ENCODE measurements at places on chromosomes 7 and 10.

GRCh38 chr7:30974605-30975255 is 11.0 kb downstream of the GHRHR start:
- H3K27me3 ChIP-seq: peaks cover 81% of the 10 kb centered on the region
- no peaks in the 10 kb centered on the region for H3K4me1 ChIP-seq
- peak; percentile 60 for DNase-seq
- H3K36me3 ChIP-seq: no peaks in the 10 kb centered on the region
- H3K4me3 ChIP-seq: no peak overlapping the region
- H3K27ac ChIP-seq: no peak overlapping the region

DNA sequence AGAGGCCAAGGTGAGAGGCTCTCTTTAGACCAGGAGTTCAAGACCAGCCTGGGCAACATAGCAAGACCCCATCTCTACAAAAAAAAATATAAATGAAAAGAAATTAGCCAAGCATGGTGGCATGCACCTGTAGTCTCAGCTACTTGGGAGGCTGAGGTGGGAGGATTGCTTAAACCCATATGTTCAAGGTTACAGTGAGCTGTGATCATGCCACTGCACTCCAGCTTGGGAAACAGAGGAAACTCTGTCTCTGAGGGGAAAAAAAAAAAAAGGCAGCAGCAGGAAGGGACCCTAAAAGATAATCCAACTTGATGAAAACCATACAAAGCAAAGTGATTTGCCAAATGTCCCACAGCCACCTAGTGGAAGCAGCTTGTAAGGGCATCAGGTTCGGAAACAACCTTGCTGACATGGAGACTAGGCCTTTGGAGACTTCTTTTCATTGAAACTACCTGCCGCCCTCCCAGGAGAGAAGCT is 15.6 kb upstream of the PBLD start:
- no peak overlapping the region for H3K4me3 ChIP-seq
- no peaks in the 10 kb centered on the region for H3K4me1 ChIP-seq
- H3K27me3 ChIP-seq: no peaks in the 10 kb centered on the region
- peaks cover 19% of the 10 kb centered on the region for H3K36me3 ChIP-seq
- peak overlapping the region; percentile 50 for H3K27ac ChIP-seq

DNA sequence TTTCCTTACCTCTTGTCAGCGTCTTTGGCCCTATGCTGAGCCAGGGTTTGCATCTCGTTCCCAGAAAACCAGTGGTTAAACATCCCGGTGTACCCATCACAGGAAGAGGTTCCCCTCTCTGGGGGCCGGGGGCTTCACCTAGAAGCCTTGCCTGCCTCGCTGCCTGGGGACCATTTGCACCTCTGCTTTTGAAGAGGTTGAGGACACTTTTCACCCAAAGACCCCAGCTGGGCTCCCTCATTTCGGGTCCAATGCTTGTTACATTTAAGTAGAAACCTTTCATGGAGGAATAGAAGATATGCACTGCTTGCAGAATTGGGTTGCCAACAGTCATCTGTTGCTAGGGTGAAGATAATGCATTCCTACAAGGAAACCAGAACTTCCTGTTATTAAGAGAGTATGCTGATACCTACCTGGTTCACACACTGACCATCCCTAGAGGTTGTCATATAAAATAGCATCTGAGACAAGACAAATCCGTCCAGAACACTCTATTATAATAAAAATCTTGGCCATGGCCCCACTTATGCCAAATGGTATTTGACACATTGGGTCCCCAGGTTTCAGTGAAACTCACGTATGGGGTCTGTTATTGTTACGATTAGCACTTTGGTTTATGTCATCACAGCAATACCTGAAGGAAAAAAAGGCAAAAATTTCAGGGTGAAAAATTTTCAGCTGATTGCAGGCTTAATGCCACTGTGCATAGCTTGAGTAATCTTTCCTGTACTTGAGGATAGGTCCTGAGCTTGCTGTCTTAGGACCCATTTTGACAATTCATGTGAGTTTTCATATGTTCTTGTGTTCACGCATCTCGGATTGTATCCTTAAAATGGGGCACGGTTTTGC is 917 bp downstream of the ZNF365 start:
- H3K27ac ChIP-seq: peak overlapping the region; percentile 45
- peak overlapping the region; percentile 83 for H3K4me3 ChIP-seq
- peaks cover 32% of the 10 kb centered on the region for H3K4me1 ChIP-seq

- peak overlapping the region; percentile 68 for H3K27ac ChIP-seq
- peaks cover 52% of the 10 kb centered on the region for H3K4me1 ChIP-seq
- H3K36me3 ChIP-seq: peaks cover 19% of the 10 kb centered on the region
- H3K27me3 ChIP-seq: no peaks in the 10 kb centered on the region
- no peak overlapping the region for H3K4me3 ChIP-seq
- DNase-seq: no peak
Observed at GRCh38 chr10:74039561-74040145, 41.7 kb downstream of the VCL start.

DNA sequence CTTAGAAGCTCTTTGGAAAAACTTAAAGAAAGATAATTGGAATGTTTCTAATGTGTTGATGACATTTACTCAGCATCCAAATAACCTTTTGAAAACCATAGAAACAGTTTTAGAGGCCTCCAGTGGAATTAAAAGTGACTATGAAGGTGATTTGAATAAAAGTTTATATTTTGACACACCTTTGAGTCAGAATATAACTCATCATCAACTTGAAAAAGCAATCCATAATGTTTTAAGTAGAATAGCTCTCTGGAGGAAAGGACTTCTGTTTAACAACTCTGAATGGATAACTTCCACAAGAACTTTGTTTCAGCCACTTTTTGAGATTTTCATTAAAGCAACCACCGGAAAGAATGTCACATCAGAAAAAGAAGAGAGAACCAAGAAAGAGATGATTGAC is 108.2 kb downstream of the ABCA13 start:
- H3K27ac ChIP-seq: no peak overlapping the region
- no peak overlapping the region for H3K4me3 ChIP-seq
- DNase-seq: no peak
- peaks cover 2% of the 10 kb centered on the region for H3K27me3 ChIP-seq
- no peaks in the 10 kb centered on the region for H3K36me3 ChIP-seq

- H3K36me3 ChIP-seq: no peaks in the 10 kb centered on the region
- peaks cover 8% of the 10 kb centered on the region for H3K27me3 ChIP-seq
- H3K27ac ChIP-seq: no peak overlapping the region
- DNase-seq: no peak
- H3K4me3 ChIP-seq: no peak overlapping the region
Observed at GRCh38 chr10:84596585-84596984, 268.2 kb downstream of the CCSER2 start.

DNA sequence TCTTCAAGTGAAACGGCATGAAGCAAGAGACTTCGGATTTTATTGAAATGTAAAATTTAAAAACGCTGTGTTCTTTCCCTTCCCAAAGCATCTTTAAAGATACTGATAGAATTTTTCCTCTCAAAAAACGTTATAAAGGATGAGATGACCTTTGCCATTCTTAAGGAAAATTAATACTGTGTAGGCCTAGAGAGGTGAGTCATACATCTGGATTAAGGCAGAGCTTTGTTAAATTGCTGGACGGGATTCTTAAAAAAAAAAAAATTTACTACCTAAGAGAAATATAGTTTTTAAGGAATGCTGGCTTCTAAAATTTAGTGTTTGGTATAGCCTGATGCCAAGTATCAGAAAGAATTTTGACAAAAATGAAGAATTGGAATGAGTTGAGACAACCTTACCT is 6.3 kb upstream of the HBP1 start:
- no peak overlapping the region for H3K4me3 ChIP-seq
- no peaks in the 10 kb centered on the region for H3K27me3 ChIP-seq
- DNase-seq: no peak
- H3K4me1 ChIP-seq: peaks cover 11% of the 10 kb centered on the region
- H3K27ac ChIP-seq: no peak overlapping the region
- no peaks in the 10 kb centered on the region for H3K36me3 ChIP-seq

Measured in chondrocyte (in vitro differentiated cells).